HepG2 (cell line): ENCODE measurements at places on chromosomes 6 and 20. TPM values are rescaled to one million over a fixed set of nuclear protein-coding genes. Genes with fewer than 3 reads are reported as not detected.

SERPINB1 gene
- 41.4 and 60.1 TPM in 2 replicates for total RNA-seq

HLA-DOA gene
- 0.07 and 0.09 TPM in 2 replicates for total RNA-seq

CYP39A1 gene
- not detected in 2 replicates for total RNA-seq

GNRH2 gene
- not detected in 2 replicates for total RNA-seq

MAFB gene
- total RNA-seq = 0.11 and 0.18 TPM in 2 replicates

TSBP1 gene
- total RNA-seq = not detected in 2 replicates
